ENCODE measurements at places on chromosomes 1 and 21.

DNA sequence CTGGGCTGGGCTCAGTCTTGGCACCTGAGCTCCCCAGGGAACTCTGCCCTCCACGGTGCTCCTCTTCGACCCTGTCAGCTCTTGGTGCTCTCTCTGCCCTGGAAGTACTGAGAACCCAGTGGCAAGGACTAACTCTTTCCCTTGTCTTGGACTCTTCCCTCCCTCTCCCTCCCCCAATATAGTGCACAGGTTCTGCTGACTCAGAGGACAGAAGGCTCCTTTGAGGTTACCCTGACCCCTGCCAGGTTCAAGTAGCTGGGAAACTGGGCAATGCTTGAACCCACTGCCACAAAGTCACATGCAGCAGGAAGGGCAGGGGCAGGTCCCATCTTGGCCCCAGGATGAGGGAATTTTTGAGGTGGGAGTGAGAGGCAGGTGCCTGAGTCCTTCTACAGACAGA lies 20.3 kb downstream of the KCNQ4 start:
- no peak for DNase-seq

DNA sequence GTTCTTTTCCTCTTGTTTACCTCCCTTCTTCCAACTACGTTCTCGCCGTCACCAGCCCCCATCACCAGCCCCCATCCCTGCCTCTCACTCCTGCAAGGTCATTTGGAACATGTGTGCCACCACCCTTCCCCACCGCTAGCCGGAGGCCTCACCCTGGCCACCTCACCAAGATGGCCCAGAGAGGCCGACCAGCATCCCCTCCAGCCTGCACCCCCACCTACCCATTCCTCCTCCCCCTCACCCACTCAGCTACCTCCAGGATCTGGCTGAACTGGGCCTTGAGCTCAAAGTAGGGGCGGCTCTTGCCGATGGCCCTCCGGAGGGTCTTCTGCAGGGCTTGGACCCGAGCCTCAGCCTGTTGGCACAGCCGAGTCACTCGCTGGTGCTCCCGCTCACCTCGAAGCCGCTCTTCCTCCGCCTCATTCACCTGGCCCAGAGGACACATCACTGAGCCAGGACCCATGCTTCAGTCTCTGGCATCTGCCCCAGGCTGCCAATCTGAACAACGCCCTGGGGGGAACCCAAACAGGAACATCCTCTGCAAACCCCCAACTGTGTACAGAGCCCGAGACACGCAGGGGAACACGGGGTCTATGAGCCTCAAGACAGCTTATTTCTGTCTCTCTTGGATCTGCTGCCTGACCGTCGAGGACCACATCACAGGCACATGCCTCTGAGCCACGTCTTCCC lies 12.8 kb downstream of the SH3BP5L start:
- DNase-seq, result no peak

GRCh38 chr1:186772228-186772627 lies 56.5 kb upstream of the PLA2G4A start:
- no peak for DNase-seq

DNA sequence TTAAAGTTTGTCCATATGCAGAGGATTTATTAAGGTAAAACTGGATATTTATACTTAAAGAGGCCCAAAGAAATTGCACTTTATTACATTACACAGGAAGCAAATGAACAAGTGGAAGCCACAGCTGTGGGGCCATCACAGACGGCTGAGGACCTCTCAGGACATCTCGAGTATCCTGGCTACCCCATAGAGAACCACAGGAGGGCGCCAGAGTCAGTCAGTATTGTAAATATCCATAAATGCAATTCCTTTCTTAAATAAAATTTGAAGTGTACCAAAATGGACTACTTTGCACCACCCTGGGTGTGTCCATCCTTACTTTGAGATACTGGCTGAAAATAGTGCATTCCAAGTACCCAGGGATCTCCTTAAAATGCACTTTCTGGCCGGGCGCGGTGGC lies 257.2 kb downstream of the MRPL39 start:
- DNase-seq, result no peak

DNA sequence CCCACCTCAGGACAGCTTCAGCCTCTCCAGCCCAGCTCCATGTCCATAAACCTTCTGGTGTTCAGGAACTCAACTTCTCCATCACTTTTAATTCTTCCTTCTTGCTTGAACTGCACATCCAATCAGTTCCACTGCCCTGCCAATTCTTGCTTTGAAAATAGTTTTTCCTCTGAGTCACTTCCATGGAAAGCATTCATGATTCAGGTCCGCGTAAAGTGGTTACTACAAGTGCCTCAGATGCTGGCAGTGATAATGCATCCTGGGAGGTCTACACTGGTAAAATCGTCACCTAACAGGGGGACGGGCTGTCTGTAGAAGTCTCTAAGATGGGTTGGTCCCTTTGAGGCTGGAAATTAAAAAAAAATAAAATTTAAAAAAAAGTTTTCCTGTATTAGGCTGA lies 25.9 kb upstream of the RCAN1 start:
- DNase-seq, result no peak

GRCh38 chr21:30984889-30985288 lies 53.4 kb downstream of the KRTAP19-8 start:
- no peak for DNase-seq

All from HuH-7.5 (cell line).